ENCODE measurements at places on chromosomes 6 and 20.
A peak's percentile ranks its signal among the peaks of the same experiment; 100 is the strongest.

GRCh38 chr20:20227013-20227571 lies 140.8 kb upstream of the INSM1 start:
- no peak for DNase-seq

DNA sequence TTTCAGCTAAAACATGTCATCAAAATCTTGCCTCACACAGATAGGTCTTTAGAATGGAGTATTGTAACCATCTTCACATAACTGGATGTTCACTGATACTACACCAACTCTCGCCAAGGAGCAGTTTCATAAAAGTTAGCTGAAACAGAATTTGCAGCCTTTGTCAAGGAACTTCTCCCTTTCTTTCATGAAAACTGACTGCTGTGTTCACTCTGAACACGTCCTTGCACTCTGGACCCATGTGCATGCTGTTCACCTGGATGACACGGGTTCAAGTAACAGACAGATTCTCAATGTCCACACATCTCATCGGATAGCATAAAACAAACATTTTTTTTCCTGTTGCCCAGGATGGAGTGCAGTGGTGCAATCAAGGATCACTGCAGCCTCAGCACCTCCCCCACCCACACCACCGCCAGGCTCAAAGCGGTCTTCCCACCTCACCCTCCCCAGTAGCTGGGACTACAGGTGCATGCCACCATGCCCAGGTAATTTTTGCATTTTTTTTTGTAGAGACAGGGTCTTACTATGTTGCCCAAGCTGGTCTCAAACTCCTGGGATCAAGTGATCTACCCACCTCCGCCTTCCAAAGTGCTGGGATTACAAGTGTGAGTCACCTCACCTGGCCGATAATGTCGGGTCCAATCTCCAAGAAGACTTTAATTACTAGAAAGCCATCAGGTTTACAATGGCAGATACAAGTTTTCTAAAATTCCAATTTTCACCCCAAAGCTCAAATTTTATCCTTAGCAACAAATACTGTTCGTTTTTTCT lies 9.4 kb downstream of the DIDO1 start:
- no peak for DNase-seq

- DNase-seq, result no peak
These were observed 76.0 kb downstream of the RSPH3 start for GRCh38 chr6:158923805-158924498.

- DNase-seq, result no peak
These were observed 3.3 kb downstream of the HEY2 start for GRCh38 chr6:125752773-125753172.

DNA sequence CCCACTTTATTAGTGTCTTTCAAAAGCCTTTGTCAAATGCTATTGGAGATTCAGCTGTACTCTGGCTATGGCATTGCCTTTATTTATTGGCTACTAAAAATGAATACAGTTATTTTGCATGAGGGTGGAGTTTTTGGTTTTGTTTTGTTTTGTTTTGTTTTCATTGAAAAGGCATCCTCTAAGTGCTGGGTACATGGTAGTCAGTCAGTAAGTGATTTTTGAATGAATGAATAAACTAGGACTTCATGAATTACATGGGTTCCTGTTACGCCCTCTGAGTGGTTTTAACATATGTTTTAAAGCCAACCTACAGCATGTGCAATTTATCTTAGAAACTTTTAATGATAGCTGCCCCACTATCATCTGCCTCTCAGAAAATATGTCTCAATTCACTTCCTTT lies 38.9 kb upstream of the ENPP1 start:
- no peak for DNase-seq

GRCh38 chr6:11423667-11424066 lies 113.9 kb upstream of the TMEM170B start:
- DNase-seq, result no peak

GRCh38 chr6:41682056-41682477 lies 43.8 kb downstream of the MDFI start:
- DNase-seq, result peak; percentile 38

- DNase-seq, result no peak
These were observed 256.5 kb downstream of the FARS2 start for GRCh38 chr6:5517796-5518195.

DNA sequence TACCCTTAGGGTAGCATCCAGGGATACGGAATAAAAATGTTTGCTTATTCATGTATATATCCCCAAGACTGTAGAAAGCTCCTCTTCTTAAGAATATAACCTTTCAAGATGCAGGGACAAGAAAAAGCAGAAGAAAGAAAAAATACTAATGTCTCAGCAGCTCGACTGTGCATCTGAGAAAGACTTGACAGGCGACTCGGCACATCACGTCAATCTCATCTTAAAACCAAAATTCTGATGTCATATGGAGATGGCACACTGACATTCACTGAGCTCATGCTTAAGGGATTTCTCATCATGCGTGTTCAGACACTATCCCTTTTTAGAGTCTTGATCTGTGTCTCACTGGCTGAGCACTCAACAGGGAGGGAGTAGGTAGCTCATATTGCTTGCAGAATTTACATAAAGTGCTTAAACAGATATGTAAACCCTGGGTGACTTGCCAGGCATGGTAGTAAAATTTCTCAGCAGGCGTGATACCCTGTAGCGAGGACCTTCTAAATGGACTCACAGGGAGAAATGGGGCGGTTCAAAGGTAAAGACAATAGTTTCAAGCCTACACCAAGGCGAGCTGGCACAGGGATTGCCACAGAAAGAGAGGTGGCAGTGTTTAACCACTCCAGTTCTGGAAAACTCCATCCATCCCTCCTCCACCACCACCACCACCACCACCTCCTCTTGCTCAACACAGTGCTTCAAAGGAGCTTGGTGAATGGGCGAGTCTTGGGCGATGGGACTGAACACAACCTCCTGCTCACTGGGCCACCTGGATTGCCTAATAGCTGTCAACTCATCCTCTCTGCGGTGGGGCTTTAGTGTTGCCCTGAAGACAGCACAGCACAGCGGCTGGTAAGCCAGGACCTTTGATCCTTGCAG lies 330.5 kb downstream of the TFAP2A start:
- no peak for DNase-seq

GRCh38 chr6:109059571-109060021 lies 35.0 kb downstream of the SESN1 start:
- no peak for DNase-seq

GRCh38 chr6:39282774-39283173 lies 31.4 kb downstream of the KCNK17 start:
- no peak for DNase-seq

- no peak for DNase-seq
These were observed 37.5 kb upstream of the EPM2A start for GRCh38 chr6:145772846-145773245.

DNA sequence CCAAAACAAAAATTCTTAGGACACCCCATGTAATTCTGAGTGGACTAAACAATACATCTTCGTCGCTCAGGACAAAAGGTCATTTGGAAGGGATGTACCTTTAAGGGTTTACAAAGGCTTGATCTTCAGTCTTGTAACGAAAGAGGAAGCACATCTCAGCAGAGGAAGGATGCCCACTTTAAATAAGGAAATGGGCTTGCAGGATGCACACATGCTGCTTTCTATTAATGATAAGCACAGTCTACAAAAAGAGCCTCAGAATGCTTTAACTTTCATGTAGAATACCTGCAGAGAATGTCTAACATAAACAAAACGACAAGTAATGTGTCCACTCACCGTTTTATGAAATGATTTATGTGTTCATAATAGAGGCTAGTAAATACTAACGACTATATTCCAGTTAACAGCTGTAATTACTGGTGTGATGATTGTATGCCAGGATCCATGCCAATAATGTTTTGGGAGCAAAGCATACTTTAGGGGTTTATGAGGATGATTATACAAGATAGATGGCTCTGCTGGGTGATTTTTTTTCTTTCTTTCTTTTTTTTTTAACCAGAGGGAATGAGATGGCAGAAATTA lies 216.9 kb downstream of the GMDS start:
- no peak for DNase-seq

DNA sequence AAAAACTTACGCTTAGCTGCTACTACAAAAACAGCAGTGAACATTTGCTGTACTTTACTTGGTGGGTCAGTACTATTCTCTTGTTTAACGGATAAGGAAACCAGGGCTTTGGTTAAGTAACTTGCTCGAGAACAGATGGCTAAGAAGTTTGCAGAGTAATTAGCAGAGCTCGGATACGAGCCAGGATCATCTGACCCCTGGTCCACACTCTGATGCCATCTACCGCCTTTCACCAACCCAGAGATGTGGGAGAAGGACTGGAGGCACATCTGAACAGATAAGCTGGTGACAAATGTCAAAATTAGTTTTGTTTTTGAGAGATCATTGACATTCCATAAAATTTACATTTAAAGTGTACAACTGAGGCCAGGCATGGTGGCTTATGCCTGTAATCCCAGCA lies 18.9 kb upstream of the RPL7L1 start:
- DNase-seq, result no peak

DNA sequence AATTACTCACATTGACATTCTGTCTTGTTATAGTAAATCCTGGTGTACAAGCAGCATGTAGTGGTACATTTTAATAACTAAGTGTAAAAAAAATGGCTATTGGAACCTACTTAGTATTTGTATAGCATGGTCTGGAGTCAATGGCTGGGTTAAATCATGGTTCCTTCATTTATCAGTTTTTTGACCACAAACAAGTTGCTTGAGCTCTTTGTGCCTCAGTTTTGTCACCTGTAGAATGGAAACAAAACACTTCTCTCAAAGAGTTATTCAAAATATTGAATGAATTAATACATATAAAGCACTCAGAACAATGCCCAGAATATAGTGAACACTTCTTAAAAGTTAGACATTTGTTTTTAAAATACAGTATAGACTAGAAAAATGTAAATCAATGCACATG lies 93.2 kb upstream of the HS3ST5 start:
- DNase-seq, result no peak

DNA sequence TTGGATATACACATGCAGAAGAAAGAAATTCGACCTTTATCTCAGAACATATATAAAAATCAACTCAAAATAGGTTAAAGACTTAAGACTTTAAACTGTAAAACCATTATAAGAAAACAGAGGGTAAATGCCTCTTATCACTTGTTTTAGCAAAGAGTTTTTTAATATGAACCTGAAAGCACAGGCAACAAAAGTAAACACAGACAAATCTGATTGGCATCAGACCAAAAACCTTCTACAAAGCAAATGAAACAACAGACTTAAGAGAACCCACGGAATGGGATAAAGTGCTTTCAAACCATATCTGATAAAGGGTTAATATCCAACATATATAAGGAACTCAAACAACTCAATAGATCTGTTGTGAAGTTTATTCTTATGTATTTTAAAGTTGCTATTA lies 309.9 kb upstream of the OPRM1 start:
- DNase-seq, result no peak

- DNase-seq, result no peak
These were observed 25.7 kb upstream of the RHAG start for GRCh38 chr6:49662231-49662891.

DNA sequence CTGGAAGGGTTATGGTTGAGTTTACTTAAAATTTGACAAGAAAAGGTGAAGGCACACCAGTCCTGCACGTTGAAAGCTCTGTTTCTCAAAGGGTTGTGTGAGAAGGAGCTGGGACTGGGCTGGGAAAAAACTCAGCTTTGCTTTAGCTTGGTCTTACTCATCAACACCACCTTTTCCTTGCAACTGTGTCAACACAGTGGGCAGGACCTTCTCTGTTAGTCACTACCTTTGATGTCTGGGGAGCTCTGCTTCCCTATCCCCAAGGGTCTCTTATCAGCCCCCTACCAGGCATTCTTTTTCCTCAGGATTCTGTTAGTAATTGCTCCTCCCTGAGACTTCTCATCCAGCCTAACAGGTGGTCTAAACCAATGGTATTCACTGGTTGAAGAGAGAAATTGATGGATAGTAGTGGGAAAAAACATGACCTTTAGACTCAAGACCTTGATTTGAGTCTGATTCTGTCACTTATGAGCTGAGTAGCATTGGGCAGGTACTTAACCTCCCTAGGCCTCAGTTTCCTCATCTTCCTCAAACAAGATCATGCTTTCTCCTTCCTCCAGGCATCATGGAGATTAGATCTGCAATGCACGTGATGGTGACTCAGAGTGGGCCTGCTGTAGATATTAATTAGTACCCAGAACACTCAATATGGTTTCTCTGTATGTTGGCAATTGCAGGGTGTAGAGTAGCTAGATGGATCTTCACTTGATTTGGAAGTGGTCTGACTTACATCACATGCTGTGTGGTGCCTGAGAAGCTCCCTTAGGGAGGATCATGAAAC lies 17.2 kb upstream of the FOXA2 start:
- DNase-seq, result no peak

DNA sequence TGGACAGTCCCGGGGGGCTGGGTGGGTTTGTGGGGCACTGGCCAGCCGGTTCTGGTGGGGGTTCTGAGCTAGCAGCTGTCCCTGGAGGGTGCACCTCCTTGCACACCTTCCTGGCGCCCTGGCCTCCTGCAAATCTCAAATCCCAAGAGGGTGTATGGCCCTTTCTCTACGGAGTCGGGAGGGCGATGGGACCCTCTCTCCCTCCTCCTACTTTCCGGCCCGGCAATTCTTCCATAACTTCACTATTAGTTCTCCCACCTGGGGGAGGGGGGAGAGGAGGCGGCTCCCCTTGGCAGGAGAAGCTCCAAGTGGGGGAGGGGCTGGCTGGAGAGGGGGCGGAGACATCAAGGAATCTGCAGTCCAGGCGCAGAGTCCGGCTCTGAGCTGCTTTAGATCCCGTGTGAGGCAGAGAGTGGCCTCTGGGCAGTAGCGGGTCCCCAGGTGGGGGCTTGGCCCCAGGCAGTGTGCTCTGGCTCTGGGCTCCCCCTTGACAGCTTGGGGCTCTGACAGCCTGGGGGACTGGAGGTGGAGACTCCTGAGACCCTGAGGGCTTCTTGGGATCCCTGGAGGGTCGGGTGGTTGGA lies 1.4 kb upstream of the LAMA5 start:
- DNase-seq, result no peak

- no peak for DNase-seq
These were observed 57.8 kb downstream of the KIZ start for GRCh38 chr20:21183722-21184121.

DNA sequence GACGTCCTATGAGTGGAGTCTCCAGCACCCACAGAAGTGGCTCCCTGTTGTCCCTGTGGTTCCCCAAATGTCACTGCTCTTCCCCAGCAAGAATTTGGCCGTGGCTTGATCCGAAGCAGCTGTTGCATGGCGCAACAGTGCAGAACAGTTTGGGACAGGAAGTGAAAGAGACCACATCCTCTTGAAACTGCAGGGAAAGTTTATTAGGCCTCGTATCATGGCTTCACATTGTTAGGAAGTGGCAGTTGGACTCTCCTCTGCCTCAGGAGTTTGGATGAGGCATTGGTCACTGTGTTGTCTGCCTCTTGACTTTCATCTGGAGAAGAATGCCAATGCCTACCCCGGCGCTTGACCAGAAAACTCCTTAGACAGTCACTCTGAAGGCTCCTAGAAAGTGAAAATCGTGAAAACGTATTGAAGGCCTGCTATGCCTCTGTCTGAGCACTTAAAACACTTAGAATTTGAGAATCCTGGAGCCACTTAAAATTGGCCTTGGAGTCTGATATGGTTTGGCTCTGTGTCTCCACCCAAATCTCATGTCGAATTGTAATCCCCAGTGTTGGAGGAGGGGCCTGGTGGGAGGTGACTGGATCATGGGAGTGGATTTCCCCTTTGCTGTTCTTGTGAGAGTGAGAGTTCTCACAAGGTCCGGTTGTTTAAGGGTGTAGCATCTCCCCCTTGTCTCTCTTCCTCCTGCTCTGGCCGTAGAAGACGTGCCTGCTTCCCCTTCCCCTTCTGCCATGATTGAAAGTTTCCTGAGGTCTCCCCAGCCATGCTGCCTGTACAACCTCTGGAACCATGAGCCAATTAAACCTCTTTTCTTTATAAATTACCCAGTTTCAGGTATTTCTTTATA lies 334.9 kb upstream of the JARID2 start:
- DNase-seq, result no peak

- DNase-seq, result no peak
These were observed 53.2 kb upstream of the ARG1 start for GRCh38 chr6:131519670-131520436.

GRCh38 chr20:12573442-12573841 lies 435.3 kb upstream of the SPTLC3 start:
- no peak for DNase-seq
